ENCODE measurements at places on chromosomes 4 and X.

GRCh38 chr4:153260553-153261300 lies 56.5 kb downstream of the TRIM2 start:
- no peak for DNase-seq

DNA sequence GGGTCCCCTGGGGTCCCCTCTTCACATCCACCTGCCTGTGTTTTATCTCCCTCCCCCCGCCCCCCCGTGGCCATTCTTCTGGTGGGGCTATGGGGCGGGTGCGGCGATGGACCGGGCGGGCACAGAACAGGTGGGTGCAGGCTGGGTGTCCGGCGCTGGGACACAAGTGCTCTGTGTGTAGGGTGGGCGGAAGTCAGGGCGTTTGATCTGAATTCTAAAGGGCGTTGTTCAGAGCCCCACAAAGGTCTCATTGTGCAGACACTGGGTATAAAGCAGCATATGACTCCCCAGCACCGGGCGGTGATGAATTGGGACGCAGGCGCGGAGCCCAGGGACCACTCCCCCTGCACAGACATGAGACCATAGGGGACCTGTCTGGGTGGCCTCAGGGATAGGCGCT lies at the start of gene GJB1:
TSS of gene GJB1 (plus strand) at position 296 of the 400 bp plus-strand sequence. CDS start 484 bp downstream, outside the sequence.
- no peak for DNase-seq

- no peak for DNase-seq
Measured at GRCh38 chr4:13203101-13203500, 281.0 kb downstream of the RAB28 start.

DNA sequence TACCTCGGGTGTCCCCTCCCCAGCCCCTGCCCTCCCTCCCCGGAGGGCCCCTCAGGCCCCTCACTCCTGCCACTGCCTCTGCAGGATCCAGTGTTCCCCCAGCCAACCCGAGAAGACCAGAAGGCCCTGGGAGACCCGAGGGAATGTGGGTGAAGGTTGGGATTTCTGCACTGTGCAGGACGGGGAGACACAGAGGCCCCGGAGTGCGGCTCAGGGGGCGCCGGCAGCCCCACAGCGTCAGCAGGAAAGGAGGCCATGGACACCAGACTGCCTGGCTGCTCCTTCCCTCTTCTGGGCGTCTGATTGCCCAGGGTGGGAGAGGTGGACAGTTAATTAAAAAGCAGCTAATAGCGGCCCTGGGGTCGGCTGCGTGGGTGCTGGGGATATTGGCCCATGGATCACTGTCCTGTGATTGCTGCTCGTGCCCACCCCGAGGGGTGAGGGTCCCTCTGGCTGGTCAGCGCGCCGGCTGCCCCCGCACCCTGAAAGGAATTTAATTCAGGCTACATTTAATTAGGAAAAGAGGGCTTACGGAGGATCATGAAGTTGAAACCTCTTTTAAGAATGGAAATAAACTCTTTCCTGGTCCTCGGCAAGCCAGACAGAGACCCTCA lies 57.8 kb upstream of the NKX1-1 start:
- DNase-seq: no peak

GRCh38 chr4:181991369-181992108 lies 251.7 kb upstream of the TENM3 start:
- DNase-seq: no peak

DNA sequence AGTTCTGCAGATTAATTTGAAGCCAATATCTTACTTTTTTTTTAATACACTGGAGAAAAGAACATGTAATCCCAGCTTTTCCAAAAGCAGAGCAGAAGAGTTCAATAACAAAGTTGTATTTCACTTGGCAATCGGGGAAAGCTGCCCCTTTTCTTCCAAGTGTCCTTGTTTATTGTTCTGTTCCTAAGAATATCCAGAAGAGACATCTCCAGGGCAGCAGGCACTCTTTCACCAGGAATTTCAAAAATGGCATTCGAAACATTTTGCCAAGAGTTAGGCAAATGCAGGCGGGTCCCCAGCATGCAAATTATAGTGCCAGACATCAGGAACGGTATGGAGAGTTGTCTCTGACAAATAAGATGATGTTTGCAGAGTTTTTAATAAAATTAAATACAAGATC lies 494.5 kb downstream of the BCOR start:
- no peak for DNase-seq

DNA sequence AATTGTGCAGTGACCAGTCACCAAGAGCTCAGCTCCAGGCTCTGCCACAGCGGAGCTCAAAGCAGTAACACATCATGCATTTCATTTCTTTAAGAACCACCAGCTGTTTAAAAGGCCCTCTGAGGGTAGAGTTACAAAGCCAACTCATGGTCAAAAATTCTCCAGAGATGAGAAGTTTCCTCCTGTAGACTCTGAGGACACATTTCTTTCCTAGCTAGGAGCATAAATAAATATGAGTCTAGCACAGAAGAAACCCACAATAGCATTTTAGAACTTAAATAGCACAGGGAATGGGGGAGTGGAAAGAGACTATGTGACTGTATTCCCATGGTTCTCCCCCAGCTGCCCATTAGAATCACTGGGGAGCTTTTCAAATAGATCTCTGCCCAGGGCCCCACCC lies 6.5 kb upstream of the CRMP1 start:
- no peak for DNase-seq

DNA sequence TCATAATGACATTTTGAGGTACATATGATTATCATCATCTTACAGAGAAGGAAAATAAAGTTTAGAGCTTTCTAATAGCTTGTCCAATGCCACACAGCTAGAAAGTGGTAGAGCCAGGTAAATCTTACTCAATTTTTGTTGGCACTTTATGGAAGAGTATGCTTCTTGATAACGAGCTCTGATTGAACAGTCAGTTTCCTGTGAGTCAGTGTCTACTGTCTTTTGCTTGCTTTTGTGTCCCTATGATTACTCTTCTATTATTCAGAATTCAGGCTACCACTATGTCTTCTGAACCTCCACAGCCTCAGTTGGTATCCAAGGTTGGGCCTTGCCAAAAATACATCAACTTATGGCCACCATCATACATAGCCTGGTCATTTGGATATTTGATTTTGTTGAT lies 2.6 kb downstream of the FAAH2 start:
- no peak for DNase-seq

- DNase-seq: no peak
Measured at GRCh38 chr4:186400676-186401075, 134.7 kb downstream of the F11 start.

DNA sequence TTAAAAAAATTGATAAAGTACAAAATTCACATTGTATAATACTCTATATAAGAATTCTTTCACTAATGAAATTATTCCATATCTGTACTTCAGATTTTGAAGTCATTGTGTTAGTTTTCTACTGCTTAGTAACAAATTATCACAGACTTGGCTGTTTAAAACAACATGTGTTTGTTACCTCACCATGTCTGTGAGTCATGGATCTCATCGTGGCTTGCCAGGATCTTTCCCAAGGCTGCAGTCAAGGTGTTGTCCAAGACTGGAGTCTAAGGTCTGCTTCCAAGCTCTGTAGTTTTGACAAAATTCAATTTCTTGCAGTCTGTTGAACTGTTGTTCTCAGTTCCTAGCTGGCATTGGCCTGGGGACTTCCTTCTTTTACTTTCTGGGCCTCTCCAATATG lies 1286.9 kb downstream of the ADGRL3 start:
- no peak for DNase-seq

GRCh38 chr4:26337612-26338011 lies 16.8 kb downstream of the RBPJ start:
- no peak for DNase-seq

- no peak for DNase-seq
Measured at GRCh38 chrX:56130031-56130430, 102.1 kb upstream of the KLF8 start.

DNA sequence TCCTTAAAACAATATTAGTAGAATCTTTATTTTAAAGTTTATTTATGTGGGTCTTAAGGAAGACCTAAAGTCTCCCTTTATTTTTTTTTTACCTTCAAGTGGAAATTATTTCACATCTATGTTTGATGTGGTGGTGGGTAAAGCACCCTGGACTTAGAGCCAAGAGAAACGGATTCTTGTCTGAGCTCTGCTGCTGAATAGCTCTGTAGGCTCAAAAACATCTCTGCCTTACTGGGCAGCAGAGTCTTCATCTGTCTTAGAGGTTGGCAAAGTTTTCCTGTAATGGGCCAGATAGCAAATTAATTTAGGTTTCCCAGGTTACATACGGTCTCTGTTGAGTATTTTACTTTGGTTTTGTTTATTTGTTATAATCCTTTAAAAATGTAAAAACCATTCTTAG lies 136.5 kb downstream of the CEP135 start:
- no peak for DNase-seq

GRCh38 chrX:33330798-33331197 lies 119.4 kb upstream of the DMD start:
- DNase-seq: no peak

DNA sequence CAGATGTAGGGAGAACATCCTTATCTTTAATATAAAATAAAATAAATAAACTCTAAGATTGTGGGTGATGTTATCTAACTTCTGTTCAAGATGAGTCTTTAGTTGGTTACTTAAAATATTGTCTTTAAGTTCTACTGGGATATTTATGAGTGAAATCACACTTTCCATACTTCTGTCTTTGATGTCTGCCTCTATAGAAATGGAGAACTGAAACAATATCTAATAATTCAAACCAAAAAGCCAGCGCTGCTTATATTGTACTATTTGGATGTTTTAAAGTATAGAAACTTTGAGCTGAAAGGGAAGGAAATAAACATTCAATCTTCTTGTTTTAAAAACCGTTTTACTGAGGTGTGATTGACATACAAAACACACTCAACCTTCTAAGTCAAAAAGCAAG lies 44.8 kb upstream of the RPS6KA3 start:
- DNase-seq: no peak

- DNase-seq: no peak
Measured at GRCh38 chr4:3792813-3793212, 26.6 kb downstream of the ADRA2C start.

GRCh38 chrX:130770615-130771014 lies 132.4 kb downstream of the ENOX2 start:
- DNase-seq: no peak

- no peak for DNase-seq
Measured at GRCh38 chr4:8247047-8247930, 22.3 kb upstream of the HTRA3 start.

DNA sequence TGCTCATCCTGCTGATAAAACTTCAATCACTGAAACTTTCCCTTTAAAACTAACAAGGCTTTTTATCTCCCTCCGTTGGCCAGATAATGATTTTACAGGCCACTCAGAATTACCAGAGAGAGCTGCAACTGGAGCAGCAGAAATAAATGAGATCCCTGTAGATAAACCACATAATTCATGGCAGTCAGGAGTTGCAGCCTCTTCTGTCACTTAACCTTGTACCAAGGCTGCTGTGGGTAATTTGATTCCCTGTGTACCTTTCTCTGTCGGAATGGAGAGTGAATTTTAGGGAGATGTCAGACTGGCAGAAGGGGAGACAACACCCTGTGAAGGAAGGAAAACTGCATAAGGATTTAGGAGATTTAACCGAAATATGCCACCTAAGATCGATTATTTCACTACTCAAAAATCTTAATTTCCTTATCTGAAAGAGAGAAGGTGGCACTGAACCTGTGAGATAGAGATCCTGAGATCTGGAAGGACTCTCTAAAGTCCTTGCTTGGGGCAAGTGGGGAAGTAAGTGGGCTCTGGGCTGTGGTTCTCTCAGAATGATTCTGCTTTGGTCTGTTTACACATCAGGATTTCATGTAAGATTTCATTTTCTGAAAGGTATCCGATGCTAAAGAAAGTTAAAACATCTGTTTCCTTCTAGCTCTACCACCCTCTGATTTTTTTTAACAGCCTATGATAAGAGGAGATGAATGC lies 14.3 kb upstream of the TSPAN5 start:
- DNase-seq: no peak

DNA sequence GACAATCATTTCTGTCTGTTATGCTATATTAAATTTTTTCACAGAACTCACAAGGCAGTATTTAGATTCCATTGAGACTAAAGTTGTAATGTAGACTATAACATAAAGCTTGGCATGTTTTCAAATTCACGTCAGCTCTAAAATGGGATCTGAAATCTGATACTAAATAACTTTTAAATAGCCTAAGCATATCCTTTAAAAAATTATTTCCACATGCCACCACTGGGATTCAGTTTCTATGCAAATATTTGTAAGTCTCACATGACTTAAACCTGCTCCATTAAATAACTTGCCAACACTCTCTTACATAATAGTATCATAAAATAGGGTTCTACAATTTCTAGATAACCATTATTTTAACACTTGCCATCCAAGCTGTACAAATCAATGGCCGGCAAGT lies 32.4 kb downstream of the KLHL8 start:
- no peak for DNase-seq

DNA sequence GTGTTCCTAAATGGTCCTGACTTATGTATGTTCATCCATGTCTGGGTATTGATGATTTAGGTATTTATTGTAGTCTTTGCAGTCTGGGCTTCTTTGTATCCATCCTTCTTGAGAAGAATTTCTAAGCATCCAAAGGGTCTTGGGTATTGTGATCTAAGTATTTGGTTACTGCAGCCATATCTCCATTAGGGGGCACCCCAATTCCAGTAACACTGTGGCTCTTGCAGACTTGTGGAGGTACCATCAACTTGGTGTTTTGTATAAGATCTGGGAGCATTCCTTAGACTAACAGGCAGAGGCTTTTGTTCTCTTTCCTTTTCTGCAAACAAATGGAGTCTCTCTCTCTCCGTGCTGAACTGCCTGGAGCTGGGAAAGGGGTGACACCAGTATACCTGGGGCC lies 113.7 kb upstream of the NEXMIF start:
- no peak for DNase-seq

DNA sequence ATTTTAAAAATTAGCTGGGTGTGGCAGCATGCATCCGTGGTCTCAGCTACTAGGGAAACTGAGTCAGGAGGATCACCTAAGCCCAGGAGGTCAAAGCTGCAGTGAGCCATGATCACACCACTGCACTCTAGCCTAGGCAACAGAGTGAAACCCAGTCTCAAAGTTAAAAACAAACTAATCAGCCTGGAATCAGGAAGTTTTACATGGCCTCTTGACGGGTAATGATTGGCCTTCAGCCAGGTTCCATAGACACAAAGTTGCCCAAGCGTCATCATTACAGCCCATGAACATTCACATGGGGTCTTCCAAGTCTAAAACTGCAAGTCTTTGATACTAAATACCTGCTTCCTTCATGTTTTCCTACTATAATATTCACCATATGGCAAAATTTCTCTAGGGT lies 10.0 kb upstream of the RGN start:
- no peak for DNase-seq

- DNase-seq: no peak
Measured at GRCh38 chrX:42098900-42099299, 175.5 kb upstream of the CASK start.

GRCh38 chrX:134622813-134623185 lies 35.5 kb downstream of the PLAC1 start:
- DNase-seq: no peak

DNA sequence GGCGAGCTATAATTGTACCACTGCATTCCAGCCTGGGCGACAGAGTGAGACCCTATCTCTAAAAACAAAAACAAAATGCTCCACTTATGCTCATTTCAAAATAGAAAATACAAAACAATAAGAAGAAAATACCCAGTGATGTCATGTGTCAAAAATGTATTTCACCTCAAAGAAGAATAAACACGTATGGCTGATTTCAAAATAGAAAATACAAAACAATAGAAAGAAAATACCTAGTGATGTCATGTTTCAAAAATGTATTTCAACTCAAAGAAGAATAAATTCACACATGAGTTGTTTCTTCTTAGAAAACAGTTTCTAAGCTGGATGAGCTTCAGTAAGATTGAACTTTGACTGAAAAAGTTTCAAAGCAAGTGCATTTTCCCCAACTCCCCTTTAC lies 20.3 kb upstream of the PDCL2 start:
- no peak for DNase-seq

Measured in activated CD4-positive, alpha-beta T cell treated with anti-CD3 and anti-CD28 coated beads, Interleukin-2, amount 50 U/mL, for 4 hours (primary cell).